ENCODE measurements at places on chromosomes 16 and 17.

GRCh38 chr16:71542377-71542776 is 16.2 kb downstream of the CHST4 start:
- DNase-seq: peak; percentile 30

- DNase-seq: no peak
Measured at GRCh38 chr17:48056879-48057278, 8.7 kb downstream of the NFE2L1 start.

- no peak for DNase-seq
Measured at GRCh38 chr17:33012522-33013033, 20.9 kb downstream of the SPACA3 start.

DNA sequence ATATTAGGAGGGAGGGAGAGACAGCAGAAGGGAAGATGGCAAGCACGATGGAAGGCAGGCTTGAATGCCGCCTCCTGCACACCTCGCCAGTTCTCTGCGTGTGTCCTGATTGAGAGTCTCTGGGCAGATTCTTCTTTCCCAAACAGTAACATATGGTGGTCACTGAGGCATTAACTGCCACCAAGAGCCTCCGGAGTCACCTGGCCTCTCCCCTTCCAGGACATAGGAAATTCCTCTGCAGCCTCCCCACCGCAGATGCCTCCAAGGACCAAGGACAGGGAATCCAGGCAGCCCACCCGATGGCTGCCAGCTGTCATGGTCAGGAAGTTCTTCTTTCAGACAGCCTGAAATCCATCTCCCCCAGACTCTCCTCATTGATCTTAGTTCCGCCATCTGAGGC is 149.3 kb downstream of the ENGASE start:
- DNase-seq: no peak

- DNase-seq: no peak
Measured at GRCh38 chr16:73106329-73107034, 58.6 kb upstream of the ZFHX3 start.
